Stimulated activated CD4-positive, alpha-beta T cell treated with anti-CD3 and anti-CD28 coated beads, Interleukin-15, amount 100 ng/mL, for 1 hour (primary cell): ENCODE measurements at places on chromosomes 2 and 18.

GRCh38 chr2:235066895-235067294 is 115.1 kb downstream of the SH3BP4 start:
- DNase-seq: no peak

DNA sequence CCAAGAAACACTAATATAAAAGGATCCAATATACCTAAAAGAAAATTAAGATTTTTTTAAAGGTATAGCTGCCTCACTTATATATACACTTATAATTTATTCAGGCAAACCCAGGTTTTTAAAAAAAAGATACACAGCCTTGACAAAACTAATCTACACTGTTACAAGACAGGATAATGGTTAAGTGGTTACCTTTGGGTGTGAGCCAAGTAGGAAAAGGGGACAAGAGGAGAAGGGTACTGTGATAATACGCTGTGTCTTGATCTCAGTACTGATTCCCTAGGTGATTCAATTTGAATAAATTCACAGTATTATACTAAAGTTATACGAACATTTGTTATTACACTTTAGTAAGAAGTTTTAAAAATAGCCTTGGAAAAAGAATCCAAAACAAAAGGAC is 30.6 kb downstream of the KLHL41 start:
- DNase-seq: no peak

- no peak for DNase-seq
These were observed 9.4 kb upstream of the GREB1 start for GRCh38 chr2:11524470-11524869.

DNA sequence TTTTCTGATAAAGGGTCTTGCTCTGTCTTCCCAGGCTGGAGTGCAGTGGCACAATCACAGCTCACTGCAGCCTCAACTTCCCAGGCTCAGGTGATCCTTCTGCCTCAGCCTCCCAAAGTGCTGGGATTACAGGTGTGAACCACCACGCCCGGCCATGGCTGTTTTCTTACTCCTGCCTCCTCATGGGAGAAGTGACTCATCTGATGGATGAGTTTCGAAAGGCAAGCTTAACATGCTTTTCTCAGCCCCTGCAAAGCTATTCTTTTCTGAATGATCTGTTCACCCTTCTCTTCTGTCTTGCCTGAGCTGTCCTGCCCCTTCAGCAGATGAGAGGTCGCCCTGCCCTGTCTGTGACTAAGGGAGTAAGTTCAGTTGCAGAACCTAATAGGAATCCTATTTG is 929 bp upstream of the CREG2 start:
- DNase-seq: no peak

- DNase-seq: no peak
These were observed 43.8 kb downstream of the XIRP2 start for GRCh38 chr2:166932032-166932431.

- DNase-seq: no peak
These were observed 15.2 kb downstream of the ITGAV start for GRCh38 chr2:186605041-186605440.

DNA sequence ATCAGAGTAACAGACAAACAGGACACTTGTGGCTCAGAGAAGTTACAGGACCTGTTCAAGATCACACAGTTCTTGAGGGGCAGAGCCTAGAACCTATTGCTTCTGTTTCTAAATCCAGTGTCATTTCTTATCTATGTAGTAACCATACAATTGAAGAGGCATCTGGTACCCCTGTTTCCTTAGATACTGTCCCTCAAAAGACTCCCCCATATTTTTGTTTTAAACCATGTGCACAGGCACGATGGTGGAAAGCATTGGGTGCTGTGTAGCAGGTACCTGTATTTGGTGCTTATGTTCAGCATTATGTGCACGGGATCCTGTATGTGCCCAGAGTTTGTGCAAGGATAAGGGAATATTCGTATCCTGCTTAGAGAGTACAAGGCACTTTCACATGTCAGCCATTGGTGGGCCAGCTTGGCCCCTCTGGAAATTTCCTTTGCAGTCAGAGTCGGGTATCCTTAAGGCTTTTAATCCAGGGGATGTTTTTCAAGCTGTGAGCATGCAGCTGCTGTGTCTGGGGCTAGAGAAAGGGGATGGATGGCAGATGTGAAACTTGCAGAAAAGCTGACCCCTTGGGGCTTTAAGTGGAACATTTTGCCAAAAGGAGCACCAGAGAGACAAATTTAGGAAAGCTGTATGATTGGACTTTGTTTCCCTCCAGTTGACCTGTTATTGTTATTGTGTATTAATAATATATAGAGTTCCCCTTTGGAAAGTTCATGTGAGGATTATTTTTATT is 2.1 kb downstream of the LBH start:
- DNase-seq: no peak

DNA sequence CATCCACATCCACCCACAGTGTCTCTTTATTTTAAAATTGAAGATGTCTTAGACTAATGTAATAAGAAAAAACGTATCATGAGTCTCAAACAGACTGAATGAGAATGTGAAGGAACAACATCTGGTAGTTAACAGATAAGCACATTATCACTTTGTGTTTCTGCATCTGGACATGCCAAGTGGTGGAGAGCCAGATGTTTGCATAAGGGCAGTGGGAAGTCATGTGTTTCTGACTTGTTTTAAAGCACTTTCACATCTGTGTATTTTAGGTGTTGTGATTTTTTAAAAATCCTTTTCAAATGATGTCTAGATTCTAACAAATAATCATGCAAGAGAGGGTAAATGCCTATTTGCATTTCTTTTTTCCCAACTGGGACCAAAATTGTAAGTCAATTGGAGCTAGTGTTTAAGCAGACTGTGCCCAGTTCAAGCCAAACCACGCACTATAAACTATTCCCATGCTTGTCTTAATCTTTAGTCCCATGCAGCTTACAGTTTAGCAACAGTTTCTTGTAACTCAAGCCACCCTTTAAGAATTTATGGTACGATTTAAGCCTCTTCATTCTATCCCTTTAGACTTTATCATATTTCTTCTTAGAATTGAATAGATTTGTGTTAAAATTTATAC is 272.7 kb upstream of the DOK6 start:
- no peak for DNase-seq

- DNase-seq: no peak
These were observed 497.1 kb upstream of the KLHL29 start for GRCh38 chr2:22887845-22888244.

- no peak for DNase-seq
These were observed 130.2 kb upstream of the ACVR2A start for GRCh38 chr2:147714582-147714981.

DNA sequence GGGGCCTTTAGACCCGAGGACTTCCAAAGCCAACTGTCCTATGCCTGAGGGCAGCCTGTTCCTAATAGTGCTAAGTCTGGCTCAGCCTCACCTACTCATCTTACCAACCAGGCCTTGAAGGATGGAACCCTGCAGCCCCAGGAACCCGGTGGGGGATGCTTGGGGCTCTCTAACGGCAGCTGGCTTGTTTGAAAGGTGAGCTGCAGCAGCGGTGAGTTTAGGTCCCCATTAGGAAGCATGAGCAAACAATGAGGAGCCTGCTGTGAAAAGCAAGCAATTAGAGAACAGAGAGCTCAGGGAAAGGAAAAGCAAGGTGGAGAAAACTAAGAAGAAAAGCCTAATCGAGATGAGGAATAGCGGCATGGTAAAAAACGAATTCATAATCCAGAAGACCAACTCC is 39.9 kb downstream of the SP110 start:
- no peak for DNase-seq

DNA sequence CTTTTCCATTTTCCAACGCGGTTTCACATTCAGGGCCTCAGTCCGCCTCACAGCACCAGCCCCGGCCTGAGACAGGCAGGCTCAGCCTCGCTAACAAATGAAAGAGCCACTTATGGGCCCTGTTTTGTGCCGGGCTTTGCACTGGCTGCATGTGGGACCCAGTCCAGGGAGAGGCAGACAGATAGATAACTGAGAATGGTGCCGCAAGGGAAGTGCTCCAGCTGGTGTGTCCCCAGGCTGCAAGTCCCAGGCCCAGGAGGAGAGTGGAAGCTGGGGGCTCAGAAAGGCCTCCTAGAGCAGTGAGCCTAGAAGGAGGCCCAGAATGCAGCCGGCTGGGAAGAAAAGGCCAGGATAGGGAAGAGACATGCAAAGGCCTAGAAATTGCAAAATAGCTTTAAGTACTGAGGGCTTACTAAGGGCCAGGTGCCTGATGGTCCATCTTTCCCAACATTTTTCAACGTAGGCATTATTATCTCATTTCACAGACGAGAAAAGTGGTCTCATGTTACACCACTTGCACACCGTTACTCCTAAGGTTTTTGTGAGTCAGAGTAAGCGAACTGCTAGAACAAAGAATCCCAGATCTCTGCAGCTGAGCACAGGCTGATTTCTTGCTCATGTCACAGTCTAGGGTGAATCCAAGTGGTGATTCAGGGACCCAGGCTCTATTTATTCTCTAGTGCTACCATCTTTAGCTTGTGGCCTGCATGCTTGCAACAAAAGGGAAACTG is 26.0 kb downstream of the ADRA2B start:
- no peak for DNase-seq

- DNase-seq: no peak
These were observed 77.0 kb downstream of the ZSWIM2 start for GRCh38 chr2:186771850-186772463.

- DNase-seq: no peak
These were observed 148.3 kb upstream of the HDAC4 start for GRCh38 chr2:239548965-239549595.

DNA sequence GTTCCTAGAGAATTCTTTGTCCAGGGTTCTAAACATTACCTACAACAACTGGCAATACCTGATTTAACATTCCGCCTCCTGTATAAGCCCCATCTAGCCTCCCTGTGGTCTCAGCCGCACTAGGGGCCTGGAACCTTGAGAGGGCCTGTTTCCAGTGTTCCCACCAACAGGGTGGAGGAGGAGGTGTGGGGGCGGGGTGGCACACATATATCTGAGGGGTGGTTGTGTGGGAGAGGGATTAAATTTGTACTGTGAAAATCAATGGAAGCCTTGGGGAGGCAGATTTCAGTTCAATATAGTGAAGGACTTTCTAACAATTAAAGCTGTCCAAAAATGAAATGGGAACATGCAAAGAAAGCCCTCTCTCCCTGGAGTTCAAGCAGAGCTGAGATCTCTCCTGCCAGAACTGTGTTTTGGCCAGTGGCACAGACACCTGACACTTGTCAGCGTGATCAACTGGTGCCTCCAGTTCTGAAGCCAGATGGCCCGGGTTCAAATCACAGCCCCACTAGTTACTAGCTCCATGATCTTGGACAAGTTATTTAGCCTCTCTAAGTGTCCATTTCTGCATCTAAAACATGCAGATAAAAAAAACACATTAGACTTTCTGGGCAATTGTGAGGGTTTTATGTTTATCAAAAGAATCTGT is 17.0 kb upstream of the FZD7 start:
- no peak for DNase-seq

GRCh38 chr2:103785432-103785831 is 1023.6 kb downstream of the TMEM182 start:
- no peak for DNase-seq

DNA sequence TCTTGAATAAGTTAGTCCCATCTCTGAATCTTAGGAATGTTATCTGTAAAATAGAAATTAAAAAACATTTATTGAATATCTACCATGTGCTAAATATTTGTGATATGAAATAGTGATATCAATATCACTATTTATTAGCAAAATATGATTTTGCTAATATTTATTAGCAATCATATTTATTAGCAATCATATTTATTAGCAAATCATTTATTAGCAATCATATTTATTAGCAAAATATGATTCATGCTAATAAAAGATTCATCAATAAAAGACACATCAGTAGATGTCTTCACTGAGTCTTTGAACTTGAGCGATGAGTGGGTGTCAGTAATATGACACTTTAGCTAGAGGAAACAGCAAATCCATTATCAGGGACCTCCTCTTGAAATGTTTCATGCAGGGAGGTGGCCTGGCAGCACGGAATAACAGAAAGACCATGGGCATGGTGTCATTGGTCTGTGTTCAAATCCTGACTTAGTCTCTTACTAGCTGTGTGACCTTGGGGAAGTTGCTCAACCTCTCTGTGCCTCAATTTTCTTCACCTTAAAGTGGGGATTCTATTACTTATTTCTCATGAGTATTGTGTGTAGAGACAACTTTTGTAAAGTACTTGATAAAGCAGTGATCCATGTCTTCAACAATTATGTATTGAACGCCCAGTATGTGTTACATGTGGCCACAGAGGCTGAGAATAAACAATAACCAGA is 456.2 kb upstream of the MEX3C start:
- no peak for DNase-seq

- no peak for DNase-seq
These were observed 480.0 kb downstream of the RIT2 start for GRCh38 chr18:42635378-42636048.
